ENCODE measurements at places on chromosomes 13 and 19. TPM values are rescaled to one million over a fixed set of nuclear protein-coding genes. Genes with fewer than 3 reads are reported as not detected.
A peak's percentile ranks its signal among the peaks of the same experiment; 100 is the strongest.

DNA sequence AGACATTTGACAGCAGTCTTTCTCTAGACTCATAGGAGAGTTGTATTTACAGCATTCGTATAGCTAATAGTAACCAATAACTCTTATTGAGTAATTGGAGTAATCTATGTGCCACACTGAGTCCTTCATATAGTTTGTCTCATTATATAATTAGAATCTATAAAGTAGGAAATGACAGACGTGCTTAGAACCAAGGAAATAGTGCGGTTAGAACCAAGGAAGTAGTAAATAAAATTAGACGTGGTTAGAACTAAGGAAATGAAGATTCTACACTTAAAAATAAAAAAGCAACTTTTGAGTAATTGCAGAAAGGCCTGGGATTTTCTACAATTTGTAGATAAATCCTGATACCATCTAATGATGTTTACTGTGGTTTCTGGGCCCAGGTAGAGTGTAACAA is 107.8 kb upstream of the TNFSF11 start:
- no peaks in the 10 kb centered on the region for H3K4me1 ChIP-seq
- H3K4me3 ChIP-seq = no peak overlapping the region
- DNase-seq = no peak
- H3K36me3 ChIP-seq = no peaks in the 10 kb centered on the region

DNA sequence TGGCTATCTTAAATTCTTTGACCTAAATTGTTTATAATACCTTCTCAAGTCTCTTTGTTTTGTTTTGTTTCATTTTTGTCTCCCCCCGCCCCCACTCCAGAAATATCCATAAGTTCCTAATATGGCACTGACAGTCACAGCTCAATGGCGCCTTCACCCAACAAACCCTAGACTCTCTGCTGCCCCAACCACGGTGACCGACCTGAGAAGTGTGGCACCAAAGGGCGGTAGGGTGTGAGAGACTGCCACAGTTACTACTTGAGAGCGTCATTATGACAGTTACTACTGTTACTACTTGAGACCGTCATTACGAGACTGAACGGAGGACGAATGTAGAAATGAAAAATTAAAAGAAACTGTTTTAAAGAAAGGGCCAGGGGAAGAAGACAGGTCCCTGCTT is 34.4 kb upstream of the PSPC1 start:
- H3K27ac ChIP-seq = peak overlapping the region; percentile 29
- no peaks in the 10 kb centered on the region for H3K27me3 ChIP-seq
- no peak overlapping the region for H3K4me3 ChIP-seq
- H3K36me3 ChIP-seq = no peaks in the 10 kb centered on the region

ZNF772 gene
- 11.4 TPM for total RNA-seq

DNA sequence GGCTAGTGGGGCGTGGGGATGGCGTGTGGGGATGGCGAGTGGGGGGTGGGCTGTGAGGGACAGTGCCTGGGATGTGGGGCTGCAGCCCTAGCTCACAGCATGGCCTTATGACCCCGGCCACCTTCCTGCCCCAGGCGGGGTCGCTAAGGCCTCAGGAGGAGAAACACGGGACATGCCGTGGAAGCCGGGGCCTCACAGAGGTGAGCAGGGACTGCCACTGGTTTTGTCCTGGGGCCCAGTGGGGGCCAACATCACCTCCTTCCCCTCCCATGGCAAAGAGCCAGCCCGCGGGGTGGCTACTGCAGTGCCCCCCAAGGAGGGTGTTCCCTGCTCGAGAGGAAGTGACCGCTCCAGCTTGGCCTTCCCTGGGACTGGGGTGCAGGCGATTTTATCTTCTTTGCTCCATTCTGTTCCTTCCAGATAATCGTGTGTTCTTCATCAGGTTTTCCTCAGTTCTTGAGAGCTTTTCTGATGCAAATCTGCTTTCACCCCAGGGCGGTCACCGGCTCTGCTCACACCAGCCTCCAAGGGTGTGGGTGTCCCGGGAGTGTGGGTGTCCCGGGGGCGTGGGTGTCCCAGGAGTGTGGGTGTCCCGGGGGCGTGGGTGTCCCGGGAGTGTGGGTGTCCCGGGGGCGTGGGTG is 1.2 kb downstream of the F7 start:
- no peak for DNase-seq
- no peak overlapping the region for H3K27ac ChIP-seq
- no peak overlapping the region for H3K4me3 ChIP-seq
- H3K27me3 ChIP-seq = no peaks in the 10 kb centered on the region
- no peaks in the 10 kb centered on the region for H3K4me1 ChIP-seq
- peaks cover 5% of the 10 kb centered on the region for H3K36me3 ChIP-seq

GRCh38 chr13:104798486-104798885 is 1732.3 kb upstream of the SLC10A2 start:
- H3K4me3 ChIP-seq = no peak overlapping the region
- no peak overlapping the region for H3K27ac ChIP-seq
- no peaks in the 10 kb centered on the region for H3K4me1 ChIP-seq
- no peaks in the 10 kb centered on the region for H3K36me3 ChIP-seq
- DNase-seq = no peak

PNMA8C gene
- total RNA-seq = not detected

- H3K36me3 ChIP-seq = no peaks in the 10 kb centered on the region
- H3K4me3 ChIP-seq = no peak overlapping the region
- H3K4me1 ChIP-seq = no peaks in the 10 kb centered on the region
- no peaks in the 10 kb centered on the region for H3K27me3 ChIP-seq
- no peak for DNase-seq
Measured at GRCh38 chr13:34391076-34391475, 551.0 kb upstream of the NBEA start.

GRCh38 chr13:78085434-78086225 is 167.0 kb upstream of the EDNRB start:
- no peaks in the 10 kb centered on the region for H3K4me1 ChIP-seq
- H3K27me3 ChIP-seq = no peaks in the 10 kb centered on the region
- no peak for DNase-seq
- no peak overlapping the region for H3K4me3 ChIP-seq

- DNase-seq = no peak
- no peak overlapping the region for H3K4me3 ChIP-seq
- H3K27me3 ChIP-seq = no peaks in the 10 kb centered on the region
- no peak overlapping the region for H3K27ac ChIP-seq
- H3K36me3 ChIP-seq = no peaks in the 10 kb centered on the region
Measured at GRCh38 chr13:75691183-75691582, 55.1 kb downstream of the LMO7 start.

GRCh38 chr19:4016486-4016885 is 8.9 kb downstream of the PIAS4 start:
- DNase-seq = no peak
- H3K4me1 ChIP-seq = no peaks in the 10 kb centered on the region
- H3K27me3 ChIP-seq = no peaks in the 10 kb centered on the region

GRCh38 chr13:66933994-66934393 is 296.1 kb downstream of the PCDH9 start:
- no peaks in the 10 kb centered on the region for H3K36me3 ChIP-seq
- no peaks in the 10 kb centered on the region for H3K4me1 ChIP-seq
- peak; percentile 0 for DNase-seq
- H3K4me3 ChIP-seq = no peak overlapping the region

DNA sequence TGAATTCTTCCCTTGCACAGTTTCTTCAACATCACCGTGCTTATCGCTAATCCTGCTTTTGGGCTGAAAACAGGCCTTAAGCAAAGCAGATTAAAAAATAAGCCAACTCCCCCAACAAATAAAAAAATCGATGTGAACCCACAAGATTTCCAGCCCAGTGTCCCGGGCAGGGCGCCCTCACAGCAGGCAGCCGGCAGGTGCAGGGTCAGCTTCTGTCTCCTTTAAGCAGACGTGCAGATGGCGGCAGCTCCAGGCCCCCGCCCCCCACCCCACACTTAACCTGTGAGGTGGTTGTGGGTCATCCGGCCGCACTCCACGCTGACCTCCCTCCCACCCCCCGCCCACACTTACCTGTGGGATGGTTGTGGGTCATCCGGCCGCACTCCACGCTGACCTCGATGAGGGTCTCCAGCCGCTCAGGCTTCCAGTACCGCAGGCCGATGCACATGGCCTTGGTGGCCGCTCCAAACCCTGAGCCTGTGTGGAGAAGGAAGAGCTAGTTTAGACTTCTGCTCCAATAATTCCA is 19.8 kb downstream of the ADPRHL1 start:
- DNase-seq = no peak
- no peaks in the 10 kb centered on the region for H3K4me1 ChIP-seq
- no peak overlapping the region for H3K4me3 ChIP-seq
- H3K36me3 ChIP-seq = no peaks in the 10 kb centered on the region
- no peak overlapping the region for H3K27ac ChIP-seq

- no peaks in the 10 kb centered on the region for H3K36me3 ChIP-seq
- H3K4me1 ChIP-seq = no peaks in the 10 kb centered on the region
- DNase-seq = no peak
- no peaks in the 10 kb centered on the region for H3K27me3 ChIP-seq
- H3K4me3 ChIP-seq = no peak overlapping the region
Measured at GRCh38 chr13:41985788-41986508, 25.0 kb upstream of the VWA8 start.

DNA sequence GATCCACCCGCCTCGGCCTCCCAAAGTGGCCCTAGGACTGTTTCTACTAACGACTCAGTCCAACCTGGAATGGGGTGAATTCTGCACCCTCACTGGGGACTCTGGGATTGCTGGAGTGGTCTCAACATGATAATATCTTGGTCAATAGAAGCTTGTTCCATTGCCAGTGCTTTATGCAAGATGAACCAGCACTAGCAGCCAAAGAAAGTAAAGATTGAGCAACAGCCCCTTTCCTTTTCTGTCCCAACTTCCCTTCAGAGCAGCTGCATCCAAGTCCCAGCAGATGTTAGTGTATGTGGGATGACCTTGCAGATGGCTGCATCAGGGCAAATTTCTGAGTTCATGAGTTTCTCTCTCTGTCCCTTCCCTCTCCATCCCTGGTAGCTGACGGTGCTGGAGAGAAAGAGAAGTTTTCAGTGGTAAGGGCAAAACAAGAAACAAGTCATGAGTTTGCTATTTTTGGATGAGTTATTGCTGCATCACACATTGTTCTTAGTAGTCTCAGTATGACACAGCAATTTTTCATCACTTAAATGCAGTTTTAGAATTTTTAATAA is 183.6 kb upstream of the EDNRB start:
- no peaks in the 10 kb centered on the region for H3K27me3 ChIP-seq
- no peaks in the 10 kb centered on the region for H3K4me1 ChIP-seq
- no peak overlapping the region for H3K27ac ChIP-seq

DNA sequence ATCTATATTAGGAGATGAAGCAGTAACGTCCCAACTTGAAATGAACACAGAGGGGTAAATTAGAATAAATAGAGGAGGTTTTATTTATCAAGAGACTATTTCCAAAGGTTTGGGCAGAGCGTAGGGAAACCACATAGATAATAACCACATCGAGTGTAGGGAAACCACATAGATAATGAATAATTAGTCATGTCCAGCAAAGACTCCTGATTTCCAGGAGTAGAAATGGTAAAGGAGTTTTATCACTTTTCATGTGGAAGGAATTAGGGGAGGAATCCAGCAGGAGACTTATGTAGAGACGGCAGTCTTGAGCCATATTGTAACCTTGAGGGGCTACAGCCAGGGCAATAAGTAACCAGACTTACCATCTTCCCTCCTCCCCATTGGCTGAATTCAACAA is 136.3 kb upstream of the CSNK1A1L start:
- no peak overlapping the region for H3K4me3 ChIP-seq
- H3K4me1 ChIP-seq = no peaks in the 10 kb centered on the region
- no peaks in the 10 kb centered on the region for H3K36me3 ChIP-seq
- H3K27ac ChIP-seq = no peak overlapping the region

DNA sequence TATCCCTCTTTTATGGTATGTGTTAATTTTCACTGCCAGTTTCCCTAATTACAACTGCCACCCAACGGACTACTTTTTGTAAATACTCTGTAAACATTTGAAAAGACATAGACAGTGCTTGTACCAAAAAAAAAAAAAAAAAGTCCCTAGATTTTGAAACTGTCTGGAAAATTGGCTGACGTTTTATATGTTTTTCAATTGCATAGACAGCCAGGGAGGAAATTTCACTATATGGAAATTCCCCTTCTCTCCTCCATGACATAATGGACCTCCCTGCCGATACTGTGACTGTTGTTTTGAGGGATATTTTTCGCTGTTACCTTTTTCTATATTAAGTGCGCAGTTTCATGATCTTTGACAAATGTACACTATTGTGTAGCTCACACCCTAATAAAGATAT is 43.4 kb downstream of the C13orf42 start:
- no peaks in the 10 kb centered on the region for H3K27me3 ChIP-seq
- no peak for DNase-seq
- no peaks in the 10 kb centered on the region for H3K36me3 ChIP-seq

- peaks cover 11% of the 10 kb centered on the region for H3K4me1 ChIP-seq
- peak overlapping the region; percentile 100 for H3K4me3 ChIP-seq
- no peaks in the 10 kb centered on the region for H3K27me3 ChIP-seq
- peaks cover 36% of the 10 kb centered on the region for H3K36me3 ChIP-seq
Measured at GRCh38 chr19:57747472-57747807, 825 bp downstream of the ZNF776 start.

GRCh38 chr13:30033681-30034457 is 183.5 kb upstream of the UBL3 start:
- no peak overlapping the region for H3K27ac ChIP-seq
- H3K27me3 ChIP-seq = peaks cover 30% of the 10 kb centered on the region
- H3K4me3 ChIP-seq = no peak overlapping the region
- no peak for DNase-seq

FGF9 gene
- total RNA-seq = 0.32 TPM

DNA sequence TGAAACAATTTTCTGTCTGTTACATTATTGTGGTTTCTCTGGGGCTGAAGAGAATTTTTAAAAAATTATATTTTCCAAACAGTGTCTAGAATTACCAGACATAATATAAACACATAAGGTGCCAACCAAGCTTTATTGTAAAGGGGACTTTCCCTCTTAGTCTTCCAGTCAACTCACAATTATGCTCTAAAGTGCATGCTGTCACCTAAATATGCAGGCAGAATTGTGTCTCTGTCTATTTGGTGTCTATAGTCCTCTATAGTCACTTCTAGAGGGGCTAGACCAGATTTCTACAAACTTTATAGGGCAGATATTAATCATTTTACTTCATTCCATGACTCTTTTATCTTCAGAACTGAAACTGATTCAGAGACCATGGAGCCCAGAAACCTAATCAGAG is 12.8 kb downstream of the ZNF254 start:
- H3K36me3 ChIP-seq = peaks cover 12% of the 10 kb centered on the region
- no peaks in the 10 kb centered on the region for H3K27me3 ChIP-seq
- H3K4me3 ChIP-seq = no peak overlapping the region
- H3K27ac ChIP-seq = no peak overlapping the region

- no peaks in the 10 kb centered on the region for H3K27me3 ChIP-seq
- H3K36me3 ChIP-seq = no peaks in the 10 kb centered on the region
- DNase-seq = no peak
Measured at GRCh38 chr19:18059902-18060301, 26.8 kb downstream of the IL12RB1 start.

HCST gene
- not detected for total RNA-seq

ZNF724 gene
- total RNA-seq = 8.2 TPM
